ENCODE measurements at places on chromosomes 7 and 10.

- DNase-seq, result no peak
These were observed 30.4 kb upstream of the ADD3 start for GRCh38 chr10:109977382-109977806.

GRCh38 chr7:152403726-152404125 lies 32.1 kb downstream of the KMT2C start:
- DNase-seq, result no peak

DNA sequence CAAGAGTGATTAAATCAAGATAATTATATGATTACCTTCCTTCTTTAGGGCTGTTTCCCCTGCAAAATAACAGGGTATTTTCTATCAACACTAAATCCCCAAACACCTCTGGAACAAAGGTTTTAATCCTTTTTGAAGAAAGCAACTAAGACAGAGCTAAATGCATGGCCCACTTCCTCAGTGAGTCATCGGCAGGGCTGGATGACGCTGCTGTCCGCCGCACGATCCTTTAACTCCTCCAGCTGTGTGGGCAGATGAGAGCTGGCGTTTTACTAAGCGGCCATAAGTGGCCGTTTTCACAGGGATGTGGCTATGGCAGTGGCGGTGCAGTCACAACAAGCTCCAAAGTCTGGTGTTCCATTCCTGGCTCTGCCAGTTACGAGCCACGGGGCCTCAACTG lies 76.0 kb upstream of the C1QL3 start:
- no peak for DNase-seq

DNA sequence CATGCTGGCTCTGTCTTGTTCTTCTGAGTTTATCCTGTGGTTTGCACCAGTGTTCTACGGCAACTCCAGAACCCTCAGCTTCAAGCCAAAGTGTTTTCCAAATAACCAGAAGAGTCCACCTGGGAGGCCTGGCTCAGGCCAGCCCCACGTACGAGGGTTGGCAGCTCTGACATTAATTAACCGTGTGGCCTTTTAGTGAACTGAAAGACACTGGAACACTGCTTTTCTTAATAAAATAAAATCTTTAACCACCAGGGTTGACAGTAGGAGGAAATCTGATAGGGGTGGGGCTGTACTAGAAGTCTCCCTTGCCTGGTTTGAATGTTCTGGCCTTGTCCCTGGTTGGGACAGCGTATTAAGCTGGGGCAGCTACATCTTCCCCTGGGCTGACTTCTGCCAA lies 64.9 kb downstream of the SYPL1 start:
- DNase-seq, result no peak

GRCh38 chr10:116634126-116634975 lies 13.6 kb downstream of the PNLIPRP2 start:
- DNase-seq, result no peak

GRCh38 chr10:44069573-44069972 lies 315.3 kb downstream of the CXCL12 start:
- no peak for DNase-seq

DNA sequence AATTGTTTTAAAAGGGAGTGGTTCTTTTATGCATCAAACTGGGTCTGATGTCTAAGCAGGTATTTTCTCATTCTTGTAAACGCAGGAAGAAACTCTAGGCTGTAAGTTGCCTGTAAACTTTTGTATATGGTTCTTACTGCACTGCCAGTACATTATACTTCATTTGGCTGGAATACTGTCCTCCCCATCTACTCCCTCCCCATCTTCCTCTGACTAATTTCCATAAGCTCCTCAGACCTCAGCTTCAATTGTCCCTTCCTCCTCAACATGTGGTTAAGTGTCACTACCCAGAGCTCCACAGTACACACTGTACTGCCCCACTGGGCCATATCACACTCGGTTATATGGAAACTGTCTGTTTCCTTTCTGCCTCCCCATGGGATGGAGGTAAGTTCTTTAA lies 161.4 kb upstream of the MDFIC start:
- no peak for DNase-seq

DNA sequence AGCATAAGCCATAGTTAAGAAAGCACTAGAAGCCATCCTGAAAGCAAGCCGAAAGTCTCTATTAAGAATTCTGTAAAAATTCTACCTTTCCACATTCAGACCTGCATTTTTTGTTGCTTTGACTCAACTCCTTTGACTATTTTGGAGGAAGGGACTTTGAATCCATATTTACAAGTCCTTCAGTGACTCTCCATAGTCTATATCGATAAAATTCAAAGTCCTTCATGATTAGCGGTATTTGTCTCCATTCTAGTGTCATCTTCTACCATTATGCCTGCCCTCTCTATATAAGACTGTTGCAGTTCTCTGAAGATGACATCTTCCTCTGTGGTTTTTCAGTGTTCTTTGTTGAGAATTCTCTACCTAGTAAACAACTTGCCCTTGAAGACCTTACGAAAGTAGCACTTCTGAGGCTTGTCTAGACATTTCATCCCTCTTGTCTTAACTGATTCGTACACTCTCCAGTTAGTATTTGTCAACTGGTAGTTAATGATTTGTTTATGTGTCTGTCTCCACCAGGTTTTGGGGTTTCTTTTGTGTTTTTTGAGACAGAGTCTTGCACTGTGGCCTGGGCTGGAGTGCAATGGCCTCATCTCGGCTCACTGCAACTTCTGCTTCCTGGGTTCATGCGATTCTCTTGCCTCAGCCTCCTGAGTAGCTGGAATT lies 1.7 kb downstream of the CCSER2 start:
- DNase-seq, result no peak

- DNase-seq, result no peak
These were observed 743 bp upstream of the PITRM1 start for GRCh38 chr10:3173171-3173878.

GRCh38 chr10:58326967-58327381 lies 7.8 kb upstream of the UBE2D1 start:
- no peak for DNase-seq

GRCh38 chr10:4643471-4643870 lies 182.5 kb upstream of the AKR1E2 start:
- DNase-seq, result no peak

DNA sequence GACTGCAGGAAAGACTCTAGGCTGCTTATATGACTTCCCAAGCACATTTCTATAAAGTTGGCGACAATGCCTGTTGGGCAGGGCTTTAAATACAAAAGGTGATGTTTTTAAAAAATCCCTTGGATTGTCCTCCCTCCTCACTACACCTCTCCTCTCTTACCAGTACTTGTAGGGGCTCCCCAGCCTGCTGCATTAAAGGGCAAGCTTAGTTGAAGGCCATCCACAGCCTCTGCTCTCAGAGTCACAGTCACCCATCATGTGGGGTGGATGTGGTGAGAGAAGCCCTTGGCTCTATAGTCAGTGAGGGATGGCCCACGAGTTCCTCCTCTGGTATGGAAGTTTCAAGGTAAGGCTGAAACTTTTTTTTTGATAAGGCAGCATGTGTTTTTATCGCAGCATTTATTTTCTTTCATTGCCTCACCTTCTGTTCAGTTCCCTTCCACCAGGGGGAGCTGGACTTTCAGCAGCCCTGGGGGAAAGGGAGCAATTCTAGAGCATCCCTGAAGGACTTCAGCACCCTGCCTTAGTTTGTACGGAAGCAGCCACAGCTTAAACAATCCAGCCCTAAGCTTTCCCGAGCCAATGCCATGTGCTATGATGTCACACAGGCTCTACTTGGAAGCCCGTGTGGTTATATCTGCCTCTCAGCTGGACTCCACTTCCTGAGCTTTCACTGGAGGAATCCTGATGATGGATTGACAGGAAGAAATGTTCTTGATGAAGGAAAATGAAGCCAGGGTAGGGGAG lies 131.9 kb downstream of the CALCR start:
- DNase-seq, result peak; percentile 13

DNA sequence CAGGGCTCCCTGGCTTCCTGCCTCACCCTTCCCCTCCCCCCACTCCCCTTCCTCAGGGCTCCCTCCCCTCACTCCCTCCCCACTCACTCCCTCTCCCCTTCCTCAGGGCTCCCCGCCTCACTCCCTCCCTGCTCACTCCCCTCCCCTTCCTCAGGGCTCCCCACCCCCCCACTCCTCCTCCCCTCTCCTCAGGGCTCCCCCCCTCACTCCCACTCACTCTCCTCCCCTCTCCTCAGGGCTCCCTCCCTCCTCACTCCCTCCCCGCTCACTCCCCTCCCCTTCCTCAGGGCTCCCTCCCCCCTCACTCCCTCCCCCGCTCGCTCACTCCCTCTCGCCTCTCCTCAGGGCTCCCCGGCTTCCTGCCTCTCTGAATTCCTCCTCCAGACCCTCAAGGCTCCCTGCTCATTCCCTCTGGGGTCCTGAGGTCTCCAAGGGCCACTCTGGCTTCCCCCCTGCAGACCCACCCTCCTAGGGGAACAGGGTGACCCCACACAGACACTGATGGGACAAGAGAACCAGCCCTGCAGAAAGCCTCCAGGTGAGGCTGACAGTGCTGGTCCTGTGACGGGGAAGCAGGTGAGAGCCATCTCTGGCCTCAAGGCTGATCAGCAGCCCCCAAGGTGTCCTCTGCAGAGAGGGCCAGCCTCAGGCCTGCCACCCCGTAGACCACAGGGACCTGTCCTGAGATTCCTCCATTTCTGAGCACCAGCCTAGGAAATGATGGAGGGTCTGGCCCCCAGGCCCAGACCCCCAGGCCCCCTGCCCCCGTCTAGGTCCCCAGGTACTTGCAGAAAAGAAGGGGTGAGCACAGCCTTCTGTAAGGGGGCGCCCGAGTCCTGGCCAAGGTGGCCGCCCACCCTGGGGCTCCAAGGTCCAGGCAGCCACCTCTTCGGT lies 47.2 kb downstream of the PWWP2B start:
- DNase-seq, result no peak

- peak; percentile 44 for DNase-seq
These were observed 2.5 kb downstream of the USP54 start for GRCh38 chr10:73588656-73589055.

DNA sequence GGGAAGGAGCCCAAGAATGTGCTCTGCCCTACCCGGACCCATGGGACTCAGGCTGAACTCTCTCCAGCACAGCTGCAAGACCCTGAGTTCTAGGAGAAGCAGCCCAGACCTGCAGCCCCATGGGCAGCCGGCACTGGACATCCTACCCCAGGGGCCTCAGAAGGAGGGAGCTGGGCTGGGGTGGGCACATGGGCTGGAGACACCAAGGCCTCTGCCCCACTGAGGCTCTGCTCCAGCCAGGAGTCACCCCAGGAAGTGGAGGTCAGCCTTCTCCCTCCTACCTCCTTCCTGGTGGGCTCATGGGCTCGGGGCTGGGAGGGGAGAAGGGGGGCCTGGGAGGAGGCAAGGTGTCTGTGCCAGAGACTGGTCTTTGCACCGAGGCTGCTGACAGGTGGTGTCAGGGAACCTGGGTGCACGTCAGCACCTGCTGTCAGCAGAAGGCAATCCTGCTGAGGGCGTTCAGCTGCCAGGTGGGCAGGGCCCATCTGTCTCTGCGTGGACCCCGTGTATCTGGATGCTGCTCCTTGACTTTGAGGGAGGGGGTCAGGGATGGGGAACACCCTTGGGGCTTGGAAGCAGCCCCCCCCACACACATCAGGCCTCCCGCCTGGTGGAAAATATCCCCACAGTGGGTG lies 95.2 kb downstream of the PDGFA start:
- no peak for DNase-seq

DNA sequence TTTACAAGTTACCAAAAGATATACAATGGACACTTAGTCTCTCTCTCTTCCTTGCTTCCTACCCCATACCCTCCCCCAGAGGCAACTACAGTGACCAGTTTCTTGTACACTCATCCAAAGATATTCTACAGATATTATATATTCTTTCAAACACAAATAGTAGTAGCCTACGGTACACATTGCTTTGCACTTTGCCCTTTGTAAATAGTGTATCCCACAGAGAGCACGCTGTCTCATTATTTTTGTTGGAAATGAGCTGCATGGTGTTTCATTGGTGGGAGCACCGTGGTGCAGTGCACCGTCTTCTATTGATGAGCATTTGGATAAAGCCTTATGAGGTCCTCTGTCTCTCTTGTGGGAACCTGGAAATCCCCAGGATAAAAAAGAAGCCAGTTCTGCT lies 24.2 kb downstream of the STRA8 start:
- DNase-seq, result no peak

GRCh38 chr10:99487125-99487807 lies 45.5 kb upstream of the NKX2-3 start:
- DNase-seq, result peak; percentile 15

DNA sequence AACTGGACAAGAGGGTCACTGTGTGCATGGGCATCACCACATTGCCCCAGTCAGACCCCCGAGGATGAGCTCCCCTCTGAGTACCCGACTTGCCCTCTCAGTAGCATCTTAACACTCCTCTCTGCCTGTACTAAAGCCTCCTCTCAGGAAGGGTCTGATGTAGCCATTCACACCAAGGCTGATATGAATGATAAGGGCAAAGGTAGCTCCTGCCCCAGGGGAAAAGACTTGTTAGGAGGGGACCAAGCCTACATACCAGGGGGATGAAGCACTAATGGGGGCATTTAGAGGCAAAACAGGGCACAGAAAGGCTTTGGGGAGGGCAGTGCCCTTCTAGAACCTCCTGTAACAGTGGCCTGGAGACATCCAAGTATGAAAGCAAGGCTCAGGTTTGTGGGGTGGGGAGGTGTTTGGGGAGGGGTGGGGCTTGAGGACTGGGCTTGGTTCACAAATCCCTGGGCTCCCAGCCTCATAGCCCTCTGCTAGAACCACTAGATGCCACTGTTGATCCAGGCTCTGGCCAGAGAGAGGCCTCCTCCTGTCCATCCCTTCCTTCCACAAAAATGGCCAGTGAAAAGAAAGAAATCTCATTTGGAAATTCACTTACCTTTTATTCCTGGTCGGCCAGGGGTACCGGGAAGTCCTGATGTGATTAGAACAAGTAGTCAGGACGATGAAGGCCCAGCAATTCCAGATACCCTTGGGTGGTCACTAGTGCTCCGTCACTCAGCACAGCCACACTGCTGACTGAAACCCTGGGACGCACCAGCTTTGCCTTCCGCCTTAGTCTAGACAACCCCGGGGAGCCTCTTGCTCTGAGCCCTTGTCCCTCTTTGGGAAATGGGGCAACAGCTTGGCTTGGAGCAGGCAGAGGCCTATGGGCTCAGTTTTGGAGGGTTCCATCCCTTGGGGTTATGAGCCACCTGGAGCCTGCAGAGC lies 40.3 kb downstream of the COL17A1 start:
- DNase-seq, result peak; percentile 72

- no peak for DNase-seq
These were observed at the start of gene PTTG1IP2 for GRCh38 chr7:90469554-90469953. Gene PTTG1IP2, plus strand, starts transcription at chr7:90469639. Its CDS starts 148 bp downstream, at chr7:90469787.

DNA sequence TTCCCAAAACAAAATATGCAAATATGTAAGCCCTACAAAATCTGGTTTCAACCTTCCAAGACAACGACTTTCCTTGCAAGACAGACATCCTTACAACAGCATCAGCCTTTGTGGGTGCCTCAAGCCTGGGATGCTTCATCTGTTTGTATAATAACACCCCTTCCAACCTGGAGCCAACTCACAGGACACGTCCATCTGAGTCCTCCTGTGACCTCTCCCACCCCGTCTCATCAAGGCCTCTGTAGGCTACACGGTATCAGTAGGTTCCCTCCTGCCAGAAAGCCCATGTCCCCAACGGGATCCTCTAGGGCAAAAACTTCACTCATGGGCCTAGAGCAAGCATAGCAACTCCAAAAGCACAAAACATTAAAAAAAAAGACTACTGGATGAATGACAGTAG lies 173.2 kb downstream of the TNS3 start:
- no peak for DNase-seq

DNA sequence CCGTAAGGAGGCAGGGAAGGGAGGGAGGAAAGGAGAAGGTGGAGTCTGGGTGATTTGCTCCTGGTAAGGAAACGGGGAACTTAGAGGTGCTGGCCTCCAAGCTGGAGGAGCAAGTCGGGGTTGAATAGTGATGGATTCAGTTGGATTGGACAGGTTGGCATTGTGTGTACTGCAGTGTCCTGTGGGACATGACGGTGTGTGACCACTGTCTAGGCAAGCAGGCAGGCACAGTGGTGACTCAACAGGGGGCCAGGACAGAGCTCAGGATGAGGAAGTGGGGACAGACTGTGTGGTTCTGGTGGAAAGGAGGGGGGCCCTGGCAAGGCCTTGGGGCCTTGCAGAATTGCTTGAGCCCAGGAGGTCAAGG lies 48.8 kb downstream of the COL26A1 start:
- DNase-seq, result no peak

All from HCEC 1CT (cell line).